Stimulated activated CD4-positive, alpha-beta T cell treated with anti-CD3 and anti-CD28 coated beads, Interleukin-15, amount 100 ng/mL, for 1 hour (primary cell): ENCODE measurements at places on chromosomes 4 and X.

GRCh38 chrX:119684916-119685224 lies 8.1 kb downstream of the SEPTIN6 start:
- no peak for DNase-seq

- no peak for DNase-seq
These were observed 23.2 kb downstream of the HDX start for GRCh38 chrX:84479086-84479485.

DNA sequence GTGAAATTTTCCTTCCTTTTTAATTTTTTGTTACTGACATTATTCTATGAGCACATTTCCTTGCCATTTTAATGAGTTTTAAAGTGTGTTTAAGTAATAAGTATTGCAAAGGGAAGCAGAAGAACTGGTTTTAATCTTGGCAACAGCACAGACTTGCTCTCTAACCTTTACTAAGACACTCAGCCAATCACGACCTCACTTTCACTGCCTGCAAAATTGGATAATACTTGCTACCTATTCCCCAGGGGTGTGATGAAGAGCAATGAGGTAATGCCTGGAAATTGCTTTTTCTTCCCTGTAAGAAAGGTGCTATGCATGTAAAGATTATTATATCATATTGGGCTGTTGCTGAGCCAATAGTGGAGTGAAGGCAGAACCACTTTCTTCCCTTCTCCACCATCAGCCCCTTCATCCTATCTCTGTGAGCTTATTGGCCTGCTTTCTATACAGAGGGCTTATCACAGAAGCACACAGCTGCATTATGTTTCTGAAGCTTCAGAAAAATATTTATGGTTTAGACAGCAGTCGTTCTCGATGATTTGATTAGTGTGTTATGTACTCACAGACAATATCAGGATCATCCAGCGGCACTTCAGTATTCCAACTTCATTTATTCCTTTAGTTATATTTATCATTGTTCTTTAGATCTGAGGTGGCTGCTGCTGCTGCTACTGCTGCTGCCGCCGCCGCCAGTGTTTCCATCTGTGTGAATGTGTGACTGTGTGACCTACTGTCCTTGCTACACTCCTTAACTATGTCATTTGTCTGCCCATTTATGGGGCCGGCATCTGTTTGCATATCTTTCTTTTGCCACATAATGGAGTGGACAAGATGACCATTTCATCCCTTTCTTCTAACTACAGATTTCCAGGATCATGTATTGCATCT lies 255.1 kb downstream of the C4orf33 start:
- DNase-seq: no peak

- DNase-seq: no peak
These were observed 89.8 kb downstream of the EIF4E start for GRCh38 chr4:98838977-98839618.

DNA sequence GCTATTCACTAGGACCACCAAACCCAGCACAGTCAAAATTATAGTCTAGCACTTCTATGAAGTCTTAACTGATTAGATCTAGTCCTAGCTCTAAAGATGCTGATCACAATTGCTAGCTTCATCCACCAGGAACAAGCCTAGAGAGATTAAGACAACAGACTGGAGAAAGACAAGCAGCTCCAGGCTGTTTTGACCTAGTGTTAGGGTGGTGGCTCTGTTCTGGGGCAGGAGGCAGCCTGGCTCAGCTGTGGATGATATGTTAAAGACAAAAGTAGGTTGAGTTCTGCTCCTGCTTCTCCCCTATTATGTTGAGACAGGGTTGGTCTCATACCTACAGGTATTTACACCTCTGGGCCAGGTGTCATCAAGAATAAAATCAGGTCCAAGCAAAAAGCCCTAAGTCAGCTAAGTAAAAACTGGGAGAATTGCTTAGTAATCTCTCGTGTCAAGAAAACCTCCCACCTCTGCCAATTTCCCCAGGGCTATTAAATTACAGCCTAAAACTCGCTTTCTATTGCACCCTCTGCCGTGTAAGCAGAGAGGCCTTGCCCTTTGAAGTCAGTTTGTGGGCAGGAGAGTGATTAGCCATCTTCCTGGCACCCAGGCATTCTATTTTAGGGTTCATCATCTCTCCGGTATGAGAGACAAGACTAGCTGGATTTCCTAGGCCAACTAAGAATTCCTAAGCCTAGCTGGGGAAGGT lies 39.9 kb downstream of the RAB40AL start:
- DNase-seq: no peak

DNA sequence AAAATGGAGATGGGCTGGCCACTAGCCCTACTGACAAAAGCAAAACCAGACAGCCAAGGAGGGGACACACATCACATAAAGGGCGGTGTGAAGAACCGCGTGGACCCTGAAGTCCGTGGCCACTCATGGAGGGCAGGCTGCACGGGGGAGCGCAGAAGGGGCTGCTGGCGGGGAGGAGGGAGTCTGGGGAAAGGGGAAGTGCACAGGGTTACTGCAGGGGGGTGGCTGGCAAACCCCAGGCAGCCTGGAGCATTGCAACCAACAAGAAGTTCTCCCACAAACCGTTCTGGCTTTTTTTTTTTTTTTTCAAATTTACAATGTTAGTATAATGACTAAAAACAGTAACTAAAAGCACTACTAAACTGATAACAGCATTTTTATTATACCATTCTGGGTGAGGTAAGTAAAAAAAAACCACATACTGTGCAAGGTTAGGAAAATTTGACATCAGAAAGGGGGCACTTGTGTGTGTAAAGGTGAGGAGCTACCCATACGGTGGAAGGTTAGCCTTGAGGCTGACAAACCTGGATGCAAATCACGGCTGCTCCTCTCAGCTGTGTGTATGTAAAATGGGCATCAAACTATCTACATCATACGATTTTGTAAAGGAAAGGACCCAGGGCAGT lies 87.1 kb downstream of the TSPAN5 start:
- DNase-seq: no peak

- no peak for DNase-seq
These were observed 223.6 kb downstream of the MGST2 start for GRCh38 chr4:139889264-139889663.

DNA sequence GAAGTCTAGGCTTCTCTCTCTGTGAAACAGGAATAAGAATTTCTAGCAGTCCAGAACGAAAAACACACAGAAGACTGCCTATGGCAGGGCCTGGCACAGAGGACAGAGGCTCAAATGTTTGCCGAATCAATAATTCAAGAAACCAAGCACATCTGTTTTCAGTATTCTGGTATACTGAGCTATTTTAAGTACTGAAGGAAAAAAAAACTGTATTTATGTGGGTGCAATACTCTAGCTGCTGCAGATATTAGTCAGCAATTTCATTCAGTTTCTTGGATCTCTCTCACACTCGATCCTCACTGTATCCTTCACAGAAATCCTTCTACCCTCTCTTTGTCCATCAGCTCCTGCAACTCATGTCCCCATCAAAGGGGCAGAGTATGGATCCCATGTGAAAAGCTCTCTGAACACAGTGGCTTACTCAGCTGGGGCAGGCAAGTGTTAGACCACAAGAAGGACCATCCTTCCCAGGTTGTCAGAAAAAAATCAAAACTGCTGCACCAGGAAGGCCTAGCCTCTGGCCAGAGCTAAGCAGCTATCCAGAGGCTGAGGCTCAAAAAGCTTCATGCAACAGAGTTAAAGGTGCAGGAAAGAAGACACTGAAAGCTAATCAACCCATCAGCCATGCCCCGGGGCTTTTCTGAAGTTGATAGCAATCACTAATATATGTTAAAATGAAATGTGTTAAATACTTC lies 9.1 kb upstream of the USO1 start:
- DNase-seq: no peak

DNA sequence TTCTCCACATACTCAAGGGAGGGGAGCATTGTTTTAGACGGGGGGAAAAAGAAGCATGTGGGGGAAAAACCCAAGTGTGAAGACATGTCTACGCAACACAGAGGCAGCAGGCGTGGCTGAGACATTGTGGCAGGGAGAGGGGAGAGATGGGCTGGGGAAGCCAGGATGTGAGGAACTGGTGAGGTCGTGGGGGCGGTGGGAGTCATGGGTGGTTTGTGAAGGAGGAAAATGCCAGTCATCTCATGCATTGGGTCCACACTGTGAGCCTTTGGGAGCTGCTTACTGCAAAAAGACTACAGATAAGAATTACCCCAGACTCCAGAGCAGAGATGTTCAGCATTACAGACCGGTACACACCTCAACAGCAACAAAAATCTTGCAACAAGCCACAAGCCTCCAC lies 2.1 kb downstream of the JAKMIP1 start:
- DNase-seq: no peak

GRCh38 chrX:151396825-151397740 lies at the start of gene VMA21:
Gene VMA21, plus strand, starts transcription at chrX:151397206. Its CDS starts 103 bp downstream, at chrX:151397309.
- peak; percentile 75 for DNase-seq
